ENCODE measurements at places on chromosomes 3 and 15. TPM values are rescaled to one million over a fixed set of nuclear protein-coding genes. Genes with fewer than 3 reads are reported as not detected.

Gene TRPM1
- not detected for total RNA-seq

Gene EOMES
- not detected for total RNA-seq

Gene WNT7A
- not detected for total RNA-seq

Gene P3H2
- total RNA-seq = 24.8 TPM

Gene NR2E3
- total RNA-seq = under 0.01 TPM

Gene SAMMSON
- not detected for total RNA-seq

Gene ECE2
- not detected for total RNA-seq

Gene CCK
- total RNA-seq = not detected

Gene DUT
- 54.9 TPM for total RNA-seq

Gene LRRIQ4
- total RNA-seq = not detected

Gene PP2D1
- total RNA-seq = not detected

Gene ANKUB1
- total RNA-seq = not detected

Gene TSC22D2
- 9.5 TPM for total RNA-seq

Gene SERPINI1
- 7.1 TPM for total RNA-seq

Gene TMEM89
- not detected for total RNA-seq

Gene SEMA3F
- total RNA-seq = 0.23 TPM

Gene FBXO40
- not detected for total RNA-seq

Gene GOLGA8T
- not detected for total RNA-seq

Gene EMC7
- total RNA-seq = 71.0 TPM

Gene LXN
- total RNA-seq = 115 TPM

Gene MCTP2
- total RNA-seq = 25.3 TPM

Gene TMEM212
- total RNA-seq = not detected

Gene RAD51
- total RNA-seq = 4.8 TPM

Gene CTXN2
- not detected for total RNA-seq

Gene ROPN1B
- total RNA-seq = not detected

Gene GOLGB1
- total RNA-seq = 93.2 TPM

Gene DPP8
- 46.3 TPM for total RNA-seq

Gene CCR8
- total RNA-seq = not detected

Gene B3GALNT1
- 14.0 TPM for total RNA-seq

Gene ACKR4
- total RNA-seq = under 0.01 TPM

Gene P2RY14
- not detected for total RNA-seq

Gene GATA2
- total RNA-seq = 1.5 TPM

Gene DPPA2
- not detected for total RNA-seq

Gene SOX14
- not detected for total RNA-seq

Gene BTLA
- total RNA-seq = not detected

Gene CSPG4
- 63.0 TPM for total RNA-seq

Gene ACAD11
- total RNA-seq = 48.4 TPM

Gene ANKRD63
- total RNA-seq = not detected

Data from smooth muscle cell of the umbilical artery (primary cell).